NCI-H1930 (cell line): ENCODE measurements at places on chromosomes 16 and 17.

DNA sequence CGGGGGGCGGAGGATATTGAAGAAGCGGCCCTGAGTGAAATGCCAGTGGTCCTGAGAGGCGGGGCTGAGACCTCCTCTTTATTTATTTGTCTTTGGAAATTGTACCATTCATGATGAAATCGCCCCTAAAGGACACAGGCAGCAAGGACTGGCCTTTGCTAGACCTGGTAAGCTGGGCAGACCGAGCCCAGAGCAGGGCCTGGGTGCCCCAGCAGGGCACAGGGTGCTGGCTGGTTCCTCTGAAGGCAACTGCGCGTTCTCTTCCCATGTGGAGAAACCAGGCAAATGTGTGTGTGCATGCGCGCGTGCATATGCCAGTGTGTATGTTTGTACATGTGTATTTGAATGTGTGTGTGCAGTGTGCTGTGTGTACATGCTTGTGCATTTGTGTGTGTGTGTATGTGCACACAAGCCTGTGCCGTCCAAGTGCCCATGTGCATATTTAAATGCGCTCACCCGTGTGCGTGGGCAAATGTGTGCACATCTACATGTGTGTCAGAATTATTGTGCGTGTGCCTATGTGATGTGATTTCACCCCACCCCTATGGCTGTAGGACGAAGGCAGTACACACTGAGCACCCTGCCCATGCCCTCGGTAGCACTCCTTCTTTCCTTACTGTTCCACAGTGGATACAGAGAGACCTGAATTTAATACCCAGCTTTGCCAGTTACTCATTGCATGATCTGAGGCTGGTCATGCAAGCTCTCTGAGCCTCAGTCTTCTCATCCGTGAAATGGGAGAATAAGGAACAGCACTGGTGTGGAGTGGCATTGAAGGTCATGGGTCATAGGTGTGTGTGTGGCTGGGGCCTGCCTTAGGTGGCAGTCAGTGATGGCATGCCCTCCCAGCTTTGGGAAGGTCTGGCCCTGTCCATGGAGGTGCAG lies 105.2 kb downstream of the CMIP start:
- no peak for DNase-seq

DNA sequence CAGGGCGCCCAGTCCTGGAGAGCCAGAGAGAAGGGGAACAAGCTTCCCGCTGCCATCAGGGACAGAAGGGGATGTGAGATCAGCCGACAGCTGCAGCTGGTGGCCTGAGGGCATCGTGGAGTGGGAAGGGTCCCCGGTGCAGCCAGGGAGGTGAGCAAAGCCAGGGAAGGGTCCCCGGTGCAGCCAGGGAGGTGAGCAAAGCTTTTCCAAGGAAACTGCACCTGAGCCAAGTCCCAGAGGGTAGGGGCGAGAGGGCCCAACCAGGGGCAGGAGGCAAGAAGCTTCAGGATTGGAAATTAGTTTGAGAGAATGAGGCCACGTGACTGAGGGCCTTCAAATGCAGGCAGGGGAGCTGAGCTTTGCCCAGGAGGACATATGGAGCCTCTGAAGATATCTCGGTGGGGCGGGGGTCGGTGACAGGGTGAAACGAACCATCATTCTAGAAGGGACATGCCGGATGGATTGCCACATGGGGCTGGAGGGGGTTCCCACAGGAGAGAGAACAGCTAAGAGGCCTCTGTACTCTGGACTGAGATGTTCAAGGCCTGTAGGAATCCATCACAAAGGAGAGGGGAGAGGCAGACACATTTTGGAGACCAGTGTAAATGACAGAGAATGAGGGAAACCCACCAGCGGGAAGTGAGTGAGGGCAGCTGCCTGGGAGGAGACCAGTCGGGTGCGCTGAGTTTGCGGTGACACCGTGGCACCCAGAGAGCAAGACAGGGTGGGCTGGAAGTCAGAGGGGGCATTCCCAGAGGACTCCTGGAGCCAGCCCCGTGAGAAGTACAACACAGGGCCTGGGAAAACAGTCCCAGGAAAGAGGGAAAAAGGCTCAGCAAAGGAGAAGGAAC lies 31.4 kb upstream of the RPH3AL start:
- no peak for DNase-seq

DNA sequence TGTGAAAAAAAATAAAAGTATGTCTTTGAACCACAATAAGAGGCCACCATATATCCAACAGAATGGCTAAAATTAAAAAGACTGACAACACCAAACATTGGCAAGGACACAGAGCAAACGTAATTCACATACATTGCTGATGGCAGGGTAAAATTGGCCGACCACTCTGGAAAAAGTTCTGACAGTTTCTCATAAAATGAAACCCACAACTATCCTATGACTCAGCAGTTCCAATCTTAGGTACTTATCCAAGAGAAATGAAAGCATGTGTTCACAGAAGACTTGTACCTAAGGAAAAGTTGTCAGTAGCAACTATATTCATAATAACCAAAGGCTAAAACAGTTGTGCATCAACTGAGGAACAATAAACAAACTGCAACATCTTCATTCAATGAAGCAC lies 357.3 kb upstream of the XYLT1 start:
- DNase-seq: no peak

- DNase-seq: peak; percentile 87
These were observed at the start of gene CCDC57 for GRCh38 chr17:82212331-82213250. Gene CCDC57, minus strand, starts transcription at chr17:82212842. Its CDS starts 10,898 bp downstream, at chr17:82201944.

DNA sequence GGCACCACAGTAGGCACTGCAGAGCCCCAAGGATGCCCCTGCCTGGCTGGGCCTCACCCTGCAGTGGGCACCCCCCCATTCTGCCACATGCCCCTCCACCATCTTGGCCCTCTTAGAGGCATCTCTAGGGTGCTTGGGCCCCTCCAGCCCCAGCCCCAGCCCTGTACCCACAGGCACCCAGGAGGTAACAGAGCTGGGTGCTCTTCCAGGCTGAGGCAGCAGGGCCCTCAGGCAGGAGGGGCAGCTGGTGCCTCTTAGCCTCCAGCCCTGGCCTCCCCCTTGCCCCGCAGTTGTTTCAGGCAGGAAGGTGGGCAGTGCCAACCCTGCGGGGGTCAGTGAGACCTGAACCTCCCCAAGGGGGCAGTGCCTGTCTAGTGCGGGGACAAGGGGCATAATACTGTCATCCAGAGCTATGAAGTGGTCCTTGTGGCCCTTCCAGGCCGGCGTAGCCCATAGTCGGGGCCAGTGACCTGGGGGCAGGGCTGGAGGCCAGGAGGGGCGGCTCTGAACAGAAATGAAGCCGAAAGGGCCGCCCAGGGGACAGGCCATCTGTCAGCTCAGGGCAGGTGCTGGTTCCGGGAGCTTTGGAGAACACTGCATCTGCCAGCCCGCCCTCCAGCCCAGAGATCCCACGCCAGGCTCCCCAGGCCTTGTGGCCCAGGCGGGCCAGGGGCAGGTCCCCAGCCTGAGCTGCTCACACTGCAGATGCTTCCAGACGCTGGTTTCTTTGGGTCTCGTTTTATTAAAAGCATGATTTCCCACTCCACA lies 4.9 kb upstream of the AATK start:
- DNase-seq: no peak

DNA sequence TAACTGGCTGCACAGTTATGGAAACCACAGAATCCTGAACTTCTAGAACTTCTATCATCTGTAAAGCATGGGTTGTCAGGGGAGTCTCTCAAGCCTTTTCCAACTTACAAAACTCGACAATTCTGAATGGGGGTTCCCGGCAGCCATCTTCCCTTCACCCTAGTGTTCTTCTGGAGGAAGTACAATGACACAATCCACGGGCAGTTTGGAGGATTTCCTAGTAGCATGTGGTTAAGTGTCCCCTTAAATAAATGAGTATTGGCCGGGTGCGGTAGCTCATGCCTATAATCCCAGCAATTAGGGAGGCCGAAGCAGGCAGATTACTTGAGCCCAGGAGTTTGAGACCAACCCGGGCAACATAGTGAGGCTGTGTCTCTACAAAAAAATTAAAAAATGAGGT lies 2.1 kb downstream of the SLC16A6 start:
- DNase-seq: no peak

DNA sequence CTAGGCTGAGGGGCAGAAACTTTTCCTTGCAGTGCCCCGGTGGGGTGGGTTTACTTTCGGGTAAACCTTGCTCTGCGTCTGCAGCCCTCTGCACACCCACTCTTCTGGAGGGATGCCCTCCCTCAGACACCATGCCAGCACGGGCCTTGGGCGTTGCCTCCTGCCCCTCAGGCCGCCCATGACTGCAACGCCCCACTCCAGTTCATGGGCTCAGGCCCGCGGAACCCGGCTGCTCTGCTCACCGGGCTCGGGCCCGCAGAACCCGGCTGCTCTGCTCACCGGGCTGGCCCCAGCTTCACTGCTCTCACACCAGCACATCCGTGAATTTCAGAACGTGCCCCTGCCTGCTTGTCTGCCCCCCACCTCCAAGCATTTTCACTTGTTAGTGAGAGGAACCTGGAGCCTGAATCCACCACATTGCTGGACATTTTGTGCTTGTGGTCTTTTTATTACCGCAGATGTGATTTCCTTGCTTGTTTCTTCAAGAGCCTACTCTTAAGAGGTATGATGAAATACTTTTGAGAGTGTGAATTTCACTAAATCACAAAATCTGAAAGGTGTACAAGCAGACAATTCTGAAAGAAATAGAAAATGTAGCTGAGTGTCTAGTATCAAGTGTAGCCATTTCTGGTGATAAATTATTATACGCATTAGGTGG lies 130.9 kb downstream of the RPTOR start:
- no peak for DNase-seq

DNA sequence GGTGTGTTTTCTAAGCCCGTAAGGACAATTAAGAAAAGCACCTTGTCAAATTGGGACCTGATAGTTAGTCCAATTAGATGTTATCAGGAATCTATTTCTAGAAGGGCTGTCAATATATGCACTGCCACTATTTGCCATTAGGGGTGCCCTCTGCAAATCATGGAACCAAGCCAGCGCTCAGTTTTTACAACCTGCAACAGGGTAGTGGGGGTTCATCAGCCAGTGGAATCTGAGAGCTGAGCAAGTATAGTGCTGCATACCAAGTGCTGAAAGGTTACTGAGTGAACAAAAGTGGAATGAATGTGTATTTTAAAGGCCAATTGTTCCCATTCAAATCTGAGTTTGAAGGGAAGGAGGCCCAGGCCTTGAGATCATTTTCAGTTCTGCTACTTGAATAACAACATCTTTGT lies 10.4 kb downstream of the PRR11 start:
- DNase-seq: no peak

- no peak for DNase-seq
These were observed 45.2 kb downstream of the HAPSTR1 start for GRCh38 chr16:9136596-9136995.

GRCh38 chr16:71526111-71526631 lies at the start of gene CHST4:
Gene CHST4, plus strand, starts transcription at chr16:71526426. Its CDS starts 10,252 bp downstream, at chr16:71536678.
- DNase-seq: no peak

- no peak for DNase-seq
These were observed 4.7 kb downstream of the SOCS3 start for GRCh38 chr17:78355045-78355641.

GRCh38 chr17:15247891-15248529 lies 17.1 kb downstream of the PMP22 start:
- no peak for DNase-seq

GRCh38 chr17:74566132-74566753 lies 1.1 kb downstream of the CD300H start:
- DNase-seq: peak; percentile 5

- DNase-seq: no peak
These were observed 524.8 kb downstream of the TOX3 start for GRCh38 chr16:52022177-52022576.

DNA sequence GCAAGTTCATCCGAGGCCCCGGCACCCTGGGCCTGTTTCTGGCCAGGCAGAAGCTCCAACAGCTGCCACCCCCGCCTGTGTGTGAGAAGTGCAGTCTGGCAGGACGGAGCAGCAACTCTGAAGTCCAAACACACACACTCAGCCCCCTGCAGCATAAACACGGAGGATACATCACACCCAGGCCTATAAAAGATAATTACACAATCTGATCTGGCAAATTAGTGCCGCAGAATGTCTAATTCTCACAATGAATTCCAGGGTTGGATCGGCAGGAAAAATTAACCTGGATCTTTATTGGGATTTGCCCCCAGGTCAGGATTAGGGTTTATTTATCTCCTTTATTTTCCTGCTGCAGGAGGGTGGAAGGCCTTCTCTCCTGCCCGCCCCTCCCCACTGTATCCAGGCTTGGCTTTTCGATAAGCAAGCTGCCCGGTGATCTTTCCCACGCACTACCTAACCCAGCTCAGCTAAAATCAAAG lies 311.4 kb downstream of the SOX9 start:
- DNase-seq: no peak

DNA sequence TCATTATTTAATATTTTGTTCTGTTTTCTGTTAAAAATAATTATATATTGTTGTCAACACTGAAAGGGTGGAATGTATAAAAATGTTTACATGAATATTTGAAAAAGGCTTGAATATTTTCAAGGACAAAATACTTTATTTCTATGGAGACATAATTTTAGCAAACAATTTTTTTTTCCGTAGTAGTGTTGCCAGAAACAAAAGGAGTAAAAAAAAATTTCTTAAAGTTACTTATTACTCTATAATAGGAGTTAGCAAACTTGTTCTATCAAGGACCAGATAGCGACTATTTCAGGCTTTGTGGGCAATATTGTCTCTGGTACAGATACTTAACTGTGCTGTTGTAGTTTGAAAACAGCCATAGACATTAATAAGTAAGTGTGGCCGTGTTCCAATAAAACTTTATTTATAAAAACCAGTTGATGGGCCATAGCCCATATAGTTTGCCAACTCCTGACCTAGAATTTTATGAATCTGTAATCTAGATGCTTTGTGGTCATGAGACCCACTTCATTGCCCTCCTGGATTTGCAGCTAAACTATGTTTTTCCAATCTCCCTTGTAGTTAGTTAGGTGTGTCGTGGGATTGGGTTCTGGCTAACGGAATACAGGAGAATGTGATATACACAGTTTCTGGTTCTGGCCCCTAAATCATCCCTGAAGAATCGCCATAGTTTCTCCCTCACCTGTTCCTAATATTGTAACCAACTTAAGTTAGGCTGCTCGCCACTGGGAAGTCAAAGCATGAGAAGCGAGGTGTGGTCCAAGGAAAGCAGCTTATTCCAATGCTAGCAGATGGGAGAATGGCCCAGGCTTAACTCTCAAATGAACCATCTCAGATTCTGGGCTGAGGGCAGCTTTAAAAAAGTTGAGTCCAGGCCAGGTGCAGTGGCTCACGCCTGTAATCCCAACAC lies 153.6 kb downstream of the ABCA8 start:
- no peak for DNase-seq
